ENCODE measurements at places on chromosomes 5 and 9.

GRCh38 chr5:174837919-174838902 lies 113.8 kb downstream of the MSX2 start:
- no peak for DNase-seq

GRCh38 chr9:32570262-32570661 lies 2.7 kb downstream of the NDUFB6 start:
- no peak for DNase-seq

DNA sequence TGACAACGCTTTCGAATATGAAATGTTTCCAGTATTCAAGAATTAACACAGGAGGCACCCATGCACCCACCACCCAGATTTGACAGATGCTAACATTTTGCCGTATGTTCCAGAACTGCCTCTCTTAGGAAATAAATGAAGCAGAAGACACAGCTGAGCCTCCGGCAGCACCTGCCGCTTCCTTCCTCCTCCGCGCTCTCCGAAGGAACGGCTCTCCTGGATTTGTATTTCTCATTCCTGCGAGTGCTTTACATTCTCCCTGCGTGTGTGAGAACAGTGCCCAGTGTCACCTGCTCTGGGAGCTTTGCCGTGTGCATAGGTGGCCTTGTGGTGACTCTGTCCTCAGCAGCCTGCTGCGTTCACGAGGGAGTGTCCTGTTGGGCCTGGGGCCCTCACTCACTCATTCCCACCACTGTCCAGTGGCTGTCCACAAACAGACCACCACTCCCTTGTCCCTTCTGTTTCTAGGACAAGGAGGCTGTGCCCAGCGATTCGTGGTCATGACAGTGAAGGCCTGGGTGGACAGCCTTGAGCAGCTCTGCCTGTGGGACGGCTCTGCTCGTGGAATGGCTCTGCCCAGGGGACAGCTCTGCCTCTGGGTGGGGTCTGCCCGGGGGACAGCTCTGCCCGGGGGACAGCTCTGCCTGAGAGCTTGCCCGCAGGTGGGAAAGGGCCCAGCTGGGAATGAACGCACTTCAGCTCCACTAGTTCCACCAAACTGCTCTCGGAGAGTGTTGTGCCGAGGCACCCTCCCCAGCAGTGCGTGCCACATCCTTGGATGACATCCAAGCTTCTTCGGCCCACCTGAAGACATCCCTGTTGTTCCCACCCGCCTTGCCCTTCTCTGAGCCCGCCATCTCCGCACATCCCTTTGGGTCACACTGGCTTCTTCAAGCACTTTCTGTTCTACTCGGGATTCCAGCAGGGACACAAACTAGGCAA lies 170.5 kb upstream of the PPP1R26 start:
- no peak for DNase-seq

GRCh38 chr5:40485021-40485998 lies 194.4 kb upstream of the PTGER4 start:
- no peak for DNase-seq

GRCh38 chr5:142913728-142914338 lies 143.7 kb downstream of the ARHGAP26 start:
- no peak for DNase-seq

DNA sequence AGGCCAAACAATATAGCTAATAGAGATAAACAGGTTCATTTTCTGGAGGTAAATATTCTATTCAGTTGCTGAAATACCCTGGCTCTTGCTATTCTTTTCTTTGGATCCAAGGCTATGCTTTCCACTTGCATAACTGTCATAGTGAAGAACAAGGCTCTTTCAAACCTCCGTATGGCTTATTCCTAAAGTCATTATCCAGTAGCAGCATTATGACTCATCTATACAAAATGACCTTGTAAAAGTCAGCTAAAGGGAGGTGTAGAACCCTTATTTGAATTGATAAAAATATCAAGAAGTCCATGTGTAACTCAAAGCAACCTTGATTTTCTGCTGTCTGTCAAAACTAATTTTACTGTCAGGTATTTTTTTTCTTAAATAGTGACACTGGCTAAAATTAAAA lies 447.8 kb downstream of the PLK2 start:
- peak; percentile 17 for DNase-seq

- no peak for DNase-seq
Measured at GRCh38 chr5:102722931-102723330, 32.2 kb upstream of the PAM start.

DNA sequence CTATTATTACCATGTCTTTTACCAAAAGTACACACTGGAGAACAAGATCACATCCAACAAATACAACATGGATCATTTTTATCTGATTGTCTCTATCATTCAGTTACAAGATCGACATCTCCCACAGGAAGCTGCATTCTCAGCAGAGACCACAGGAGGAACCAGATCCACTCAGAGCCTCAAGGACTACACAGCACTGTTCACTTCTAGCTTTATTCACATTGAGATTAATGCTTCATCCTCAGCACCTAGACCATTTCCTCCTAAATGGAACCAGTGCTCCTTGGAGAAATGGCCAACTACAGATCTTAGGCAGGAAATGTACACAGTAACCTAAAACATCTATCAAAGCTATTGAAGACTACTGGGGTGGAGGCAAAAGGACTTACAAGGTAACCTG lies 13.3 kb upstream of the C5orf15 start:
- no peak for DNase-seq

DNA sequence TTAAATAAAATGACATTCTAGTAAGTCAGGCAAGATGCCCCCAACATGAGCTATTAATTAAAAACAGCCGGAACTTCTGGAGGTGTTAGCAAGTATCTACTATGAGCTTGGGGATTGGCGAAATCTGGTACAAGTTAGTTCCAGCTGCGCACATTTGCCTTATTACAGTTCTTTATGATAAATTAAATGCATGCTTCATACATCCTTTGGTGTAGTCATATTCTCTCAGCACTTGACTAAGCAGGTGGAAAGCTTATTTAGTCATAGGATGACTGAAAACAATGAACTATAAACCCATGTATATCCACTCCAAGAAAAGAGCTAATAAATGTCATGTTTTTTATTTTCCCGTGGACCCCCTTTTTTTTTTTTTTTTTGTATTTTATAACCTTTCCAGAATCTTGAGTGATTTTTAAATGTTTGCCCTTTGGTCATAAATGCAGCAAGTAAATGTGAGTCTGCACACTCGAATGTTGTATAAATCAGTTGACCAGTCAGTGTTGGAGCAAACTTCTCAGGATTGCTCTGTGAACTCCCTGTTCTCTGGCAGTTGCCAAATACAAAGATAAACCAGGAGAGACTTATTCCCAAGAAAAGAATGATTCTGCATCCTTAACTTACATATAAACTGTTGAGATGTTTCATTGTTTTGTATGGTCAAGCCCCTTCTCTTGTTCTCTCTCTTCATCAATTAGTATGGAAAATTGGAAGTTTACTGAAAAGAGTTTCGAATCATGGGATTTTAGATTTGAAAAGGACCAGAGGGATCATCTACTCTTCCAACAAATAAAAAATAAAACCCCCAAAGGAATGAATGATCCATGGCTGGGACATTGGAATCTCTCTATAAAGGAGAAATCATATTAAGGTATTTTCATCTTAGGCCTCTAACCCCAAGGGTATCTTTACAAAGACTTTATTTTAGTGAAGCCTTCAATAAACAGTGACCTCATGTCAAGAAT lies 38.3 kb downstream of the PIK3R1 start:
- no peak for DNase-seq

DNA sequence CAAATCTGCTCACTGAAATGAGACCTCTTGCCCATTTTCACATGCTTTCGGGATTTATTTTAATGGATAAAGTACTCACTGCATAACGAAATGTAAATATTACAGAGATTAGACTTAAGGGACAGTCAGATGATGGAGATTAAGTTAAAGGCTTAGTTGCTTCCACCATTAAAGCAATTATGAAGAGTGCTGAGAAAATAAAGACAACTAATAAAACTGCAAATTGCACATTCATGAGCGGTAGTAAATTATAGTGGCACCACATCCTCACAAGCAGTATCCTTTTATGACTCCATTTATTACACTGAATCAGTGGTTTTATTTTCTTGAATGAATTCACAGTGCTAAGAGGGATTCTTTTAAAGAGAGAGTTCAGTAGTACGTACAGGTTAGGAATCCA lies 76.2 kb upstream of the TMED7 start:
- no peak for DNase-seq

Data from astrocyte of the hippocampus (primary cell).